ENCODE measurements at places on chromosomes 16 and 17.

- no peak for DNase-seq
Observed at GRCh38 chr16:7330709-7331108, 1.9 kb upstream of the RBFOX1 start.

- DNase-seq, result no peak
Observed at GRCh38 chr16:56915336-56916119, 16.4 kb upstream of the HERPUD1 start.

DNA sequence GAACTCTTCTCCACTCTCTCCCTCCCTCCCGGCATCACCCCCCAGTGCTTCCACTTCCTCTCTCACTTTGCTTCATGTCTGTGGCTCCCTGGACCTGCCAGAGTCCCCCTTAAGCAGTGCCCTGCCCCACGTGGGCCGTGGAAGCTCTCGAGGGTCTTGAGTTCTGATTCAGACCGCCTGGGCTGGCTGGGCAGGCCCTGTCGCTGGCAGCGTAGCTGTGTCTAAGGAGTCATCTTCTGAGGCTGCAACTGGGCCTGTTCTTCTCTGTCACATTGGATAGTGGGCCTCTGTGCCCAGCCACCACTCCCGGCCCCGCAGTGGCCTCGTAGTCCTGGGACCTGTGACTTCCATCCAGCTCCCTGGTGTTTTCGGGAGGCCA is 30.7 kb downstream of the MNT start:
- no peak for DNase-seq

DNA sequence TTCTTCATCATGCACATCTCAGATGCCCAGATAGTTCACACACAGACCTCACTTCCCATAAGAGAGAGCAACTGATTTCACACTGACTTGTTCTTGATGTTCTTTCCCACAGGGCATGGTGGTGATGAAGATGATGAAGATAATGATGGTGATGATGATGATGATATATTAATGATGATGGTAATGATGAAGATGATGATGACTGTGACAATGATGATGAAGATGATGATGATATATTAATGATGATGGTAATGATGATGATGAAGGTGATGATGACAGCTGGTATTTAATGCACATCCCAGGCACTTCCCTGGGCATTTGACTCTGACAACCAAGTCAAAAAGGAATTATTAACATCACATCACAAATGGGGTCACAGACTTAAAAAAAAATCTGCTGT is 225.2 kb downstream of the MAF start:
- no peak for DNase-seq

- DNase-seq, result no peak
Observed at GRCh38 chr17:81091774-81092517, 57.0 kb downstream of the BAIAP2 start.

GRCh38 chr16:67645397-67646121 is 615 bp downstream of the CARMIL2 start:
- no peak for DNase-seq

DNA sequence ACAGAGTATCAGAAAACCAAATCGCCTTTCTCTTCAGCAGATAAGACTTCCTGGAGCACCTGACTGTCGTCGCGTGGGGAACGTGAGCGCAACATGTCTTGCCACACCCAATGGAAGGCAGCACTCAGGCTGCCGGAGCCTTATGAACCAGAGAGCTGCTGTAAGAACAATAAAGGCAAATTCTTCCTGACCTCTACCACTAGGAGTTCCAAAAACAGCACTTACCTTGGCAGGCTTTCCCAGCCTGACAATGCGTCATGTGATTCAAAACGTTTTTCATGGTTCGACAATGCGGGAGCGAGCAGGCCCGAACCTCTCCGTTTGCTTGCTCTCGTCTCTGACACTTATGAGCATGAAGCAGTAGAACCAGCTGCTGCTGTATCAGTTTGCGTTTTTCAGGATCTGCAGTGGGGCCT is 75.8 kb upstream of the TRAP1 start:
- DNase-seq, result no peak

DNA sequence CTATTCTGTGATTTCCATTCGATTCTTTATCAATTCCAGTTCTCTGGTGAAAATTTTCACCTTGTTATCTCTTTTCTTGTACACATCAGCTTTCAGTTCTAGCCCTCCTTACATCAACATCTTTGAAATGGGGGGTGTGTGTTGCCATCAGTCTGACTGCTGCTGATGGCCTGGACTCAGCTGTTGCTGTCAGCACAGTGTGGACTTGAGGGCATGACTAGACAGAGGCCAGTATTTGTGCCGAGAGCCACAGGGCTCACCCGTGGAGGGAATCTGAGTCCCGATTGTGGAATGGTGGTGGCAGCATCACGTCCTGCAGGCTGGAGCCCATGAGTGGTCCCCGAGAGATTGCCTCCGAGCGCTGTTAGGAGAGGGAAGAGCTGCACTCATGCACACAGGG is 114.2 kb downstream of the RPTOR start:
- DNase-seq, result no peak

GRCh38 chr16:57804111-57804837 is 2.0 kb upstream of the KIFC3 start:
- no peak for DNase-seq

- DNase-seq, result no peak
Observed at GRCh38 chr17:43092901-43093300, 32.3 kb downstream of the BRCA1 start.

- DNase-seq, result no peak
Observed at GRCh38 chr17:29699283-29699682, 76.6 kb upstream of the CORO6 start.

DNA sequence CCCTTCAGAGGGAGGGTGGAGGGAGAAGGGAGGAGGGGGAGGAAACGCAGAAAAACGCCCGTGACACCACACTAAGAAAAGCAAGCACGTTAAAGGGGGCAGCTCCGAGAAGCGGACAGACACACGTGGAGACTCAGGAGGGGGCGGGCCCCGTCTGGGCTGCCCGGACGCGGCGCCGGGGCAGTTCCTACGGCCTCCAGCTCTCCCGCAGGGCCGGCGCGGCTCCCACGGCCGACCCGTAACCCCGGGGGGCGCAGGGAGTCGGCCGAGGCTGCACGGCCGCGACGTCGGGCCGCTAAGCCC is 362 bp downstream of the KLHDC4 start:
- DNase-seq, result no peak

- no peak for DNase-seq
Observed at GRCh38 chr16:87822108-87822970, 47.0 kb downstream of the SLC7A5 start.

- no peak for DNase-seq
Observed at GRCh38 chr16:70689970-70690891, 4.4 kb upstream of the MTSS2 start.

DNA sequence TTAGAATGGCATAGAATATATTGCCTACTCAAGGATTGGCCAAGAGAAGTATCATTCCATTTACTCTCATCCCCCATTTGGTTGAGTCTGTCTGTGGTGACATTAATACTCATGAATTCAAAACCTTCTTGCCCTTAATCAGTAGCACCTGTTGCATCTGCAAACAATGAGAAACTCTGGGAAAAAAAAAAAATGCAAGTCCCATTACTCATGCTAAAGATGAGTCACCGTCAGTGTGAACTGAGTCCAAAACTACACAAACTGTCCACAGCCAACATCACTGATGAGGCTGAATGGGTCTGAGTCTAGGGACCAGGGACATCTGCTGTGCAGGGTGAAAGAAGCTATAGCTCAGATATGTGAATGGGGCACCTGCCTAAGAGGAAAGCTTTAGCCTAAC is 96.9 kb upstream of the ADAMTS18 start:
- DNase-seq, result no peak

GRCh38 chr16:82460766-82461165 is 166.0 kb upstream of the CDH13 start:
- DNase-seq, result no peak

GRCh38 chr16:85715169-85716021 is 26.6 kb upstream of the GINS2 start:
- DNase-seq, result no peak

DNA sequence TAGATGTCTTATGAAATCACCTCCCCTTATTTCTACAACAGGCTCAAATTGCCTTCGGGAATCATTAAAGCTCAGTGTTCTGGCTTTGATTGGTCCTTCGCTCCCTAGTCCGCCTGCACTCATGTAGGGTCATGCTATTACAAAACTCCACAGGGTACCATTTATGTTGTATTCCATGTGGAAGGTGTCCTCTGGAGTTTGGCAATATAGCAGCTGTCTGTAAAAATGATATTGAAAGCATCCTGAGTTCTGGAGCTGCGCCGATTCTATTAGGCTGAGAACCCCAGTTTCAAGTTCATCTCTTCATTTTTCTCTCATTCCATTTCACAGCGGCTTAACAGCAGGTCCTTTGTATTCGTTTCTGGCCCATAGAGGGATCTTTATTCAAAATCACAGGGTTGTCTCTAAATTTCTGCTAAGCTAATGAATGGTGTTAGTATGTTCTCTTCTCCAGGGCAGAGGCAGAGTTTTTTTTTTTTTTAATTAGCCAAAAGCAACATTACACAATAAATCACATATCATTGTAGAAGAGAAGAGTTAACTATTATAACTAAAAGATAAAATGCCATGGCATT is 71.9 kb upstream of the TEKT1 start:
- DNase-seq, result no peak

DNA sequence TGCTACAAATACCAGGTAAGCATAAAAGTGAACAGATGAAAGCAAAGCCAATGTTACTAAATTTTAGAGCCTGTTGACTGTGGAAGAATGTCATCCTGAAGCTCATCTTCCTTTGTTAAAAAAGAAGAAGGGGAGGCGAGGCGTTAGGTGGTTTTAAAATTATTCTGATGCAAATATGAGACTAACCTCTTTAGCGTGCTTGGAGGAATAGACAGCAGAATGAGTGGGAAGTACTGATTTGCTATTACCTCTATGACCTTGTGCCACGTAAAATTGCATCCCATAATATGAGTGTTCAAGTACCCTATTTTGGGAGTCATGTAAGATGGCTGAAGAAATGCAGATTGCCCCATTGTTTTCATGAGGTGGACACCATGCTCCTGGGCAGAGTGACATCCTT is 95.7 kb downstream of the ELAC2 start:
- no peak for DNase-seq

GRCh38 chr16:85570735-85571562 is 42.2 kb upstream of the GSE1 start:
- DNase-seq, result no peak

DNA sequence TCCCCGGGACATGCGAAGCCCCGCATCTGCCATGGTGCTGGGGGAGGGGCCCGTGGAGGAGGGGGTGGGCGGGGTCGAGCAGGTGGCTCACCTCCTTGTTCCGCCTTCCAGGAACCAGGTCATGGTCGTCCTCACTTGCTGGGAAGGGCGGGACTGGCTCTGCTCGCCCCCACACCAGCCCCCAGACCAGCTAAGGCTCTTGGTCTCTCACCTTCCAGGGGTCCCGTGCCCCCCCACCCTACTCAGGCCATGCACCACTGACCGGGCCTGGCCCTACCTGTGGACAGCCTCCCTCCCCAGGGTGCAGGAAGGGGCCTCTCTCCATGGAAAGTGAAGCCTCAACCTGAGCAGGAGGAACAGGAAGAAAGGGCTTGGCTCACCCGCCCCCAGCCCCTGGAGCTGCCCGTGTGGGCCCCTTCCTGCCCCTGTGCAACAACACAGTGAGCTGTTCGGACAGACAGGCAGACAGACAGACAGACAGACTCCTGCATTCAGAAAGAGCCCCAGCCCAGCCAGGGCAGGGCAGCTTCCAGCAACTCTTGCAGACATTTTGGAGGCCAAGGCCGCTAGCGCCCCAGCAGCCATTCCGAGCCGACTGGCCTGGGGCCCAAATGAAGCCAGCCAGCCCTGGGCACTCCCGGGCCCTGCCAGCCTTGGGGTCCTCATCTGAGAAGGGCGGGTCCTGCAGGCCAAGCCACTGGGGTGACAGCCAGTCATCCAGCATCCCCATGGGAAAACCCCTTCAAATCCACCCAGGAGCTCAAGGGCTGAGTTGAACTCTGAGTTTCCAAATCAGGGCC is 8.1 kb upstream of the KREMEN2 start:
- DNase-seq, result no peak

- no peak for DNase-seq
Observed at GRCh38 chr16:68236826-68237242, 907 bp upstream of the ESRP2 start.

- no peak for DNase-seq
Observed at GRCh38 chr16:25799816-25800215, 108.1 kb downstream of the HS3ST4 start.

DNA sequence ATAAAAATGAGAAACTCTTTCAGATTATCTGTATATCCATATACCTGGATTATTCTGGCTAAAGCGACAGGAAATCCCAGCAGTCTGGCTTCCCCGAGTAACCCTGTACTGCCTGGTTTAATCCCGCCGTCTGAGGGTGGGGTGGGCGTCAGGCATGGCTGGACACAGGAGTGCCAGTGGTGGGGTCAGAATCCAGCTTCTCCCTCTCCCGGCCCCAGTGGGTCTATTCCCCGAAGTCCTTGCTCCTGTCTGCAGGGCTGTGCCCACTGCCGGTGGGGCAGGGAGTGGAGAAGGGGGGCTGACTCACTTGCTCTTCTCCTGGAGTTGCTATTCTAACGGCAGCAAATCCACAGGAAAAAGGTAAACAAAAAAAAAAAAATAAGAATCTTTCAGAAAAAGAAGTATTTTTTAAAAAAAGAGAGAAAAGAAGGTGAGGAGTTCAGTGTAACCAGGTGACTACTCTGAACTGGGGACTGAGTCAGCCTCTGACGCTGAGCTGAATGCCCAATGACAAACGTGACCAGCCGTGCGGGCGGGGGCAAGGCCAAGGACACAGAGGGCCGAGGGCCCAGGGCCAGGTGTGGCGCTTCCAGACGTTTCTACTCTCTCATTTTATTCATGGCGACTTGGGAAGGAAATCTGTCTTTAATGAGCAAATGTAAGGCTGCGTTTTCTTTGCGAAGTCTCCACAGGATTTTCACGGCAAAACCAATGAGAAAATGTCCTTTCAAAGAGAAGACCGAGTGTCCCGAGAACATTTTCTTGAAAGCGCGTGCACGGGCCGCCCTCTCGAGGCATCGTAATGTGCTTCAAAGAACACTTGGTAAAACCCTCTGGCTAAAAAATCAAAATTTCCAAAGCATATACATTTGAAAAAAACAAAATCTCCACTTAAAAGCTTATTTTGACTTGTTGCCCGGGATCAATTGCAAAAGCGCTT is 20.2 kb downstream of the FOXF1 start:
- DNase-seq, result no peak

GRCh38 chr17:6040504-6040903 is 29.7 kb upstream of the WSCD1 start:
- no peak for DNase-seq

GRCh38 chr17:68103148-68103547 is 67.6 kb downstream of the KPNA2 start:
- no peak for DNase-seq

- DNase-seq, result no peak
Observed at GRCh38 chr17:80746262-80746935, 201.8 kb downstream of the RPTOR start.

GRCh38 chr17:31604936-31605335 is 213.5 kb downstream of the RAB11FIP4 start:
- no peak for DNase-seq

GRCh38 chr17:69485251-69485661 is 70.8 kb downstream of the MAP2K6 start:
- DNase-seq, result no peak

DNA sequence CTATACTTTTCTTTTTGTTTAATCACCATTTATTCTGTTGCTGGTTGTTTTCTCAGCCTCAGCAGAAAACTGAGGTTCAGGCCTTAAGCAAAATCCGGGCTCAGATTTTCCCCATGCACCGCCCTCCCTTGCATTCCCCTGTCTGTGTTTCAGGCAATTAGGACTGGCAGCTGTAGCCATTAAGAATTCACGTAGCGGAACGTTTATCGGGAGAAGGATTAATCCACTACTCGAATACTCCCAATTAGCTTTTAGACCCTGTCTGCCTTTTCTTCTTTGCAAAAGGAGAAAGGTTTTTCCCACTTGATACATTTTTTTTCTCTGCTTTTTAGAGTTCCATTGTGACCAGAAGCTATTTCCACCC is 173.1 kb downstream of the RPTOR start:
- no peak for DNase-seq

GRCh38 chr17:52024300-52024870 is 134.1 kb downstream of the CA10 start:
- DNase-seq, result no peak

Measured in right renal cortex interstitium (tissue), 3 donors.